Left renal cortex interstitium (tissue), 4 donors: ENCODE measurements at places on chromosomes 6 and 20.

GRCh38 chr6:135243871-135244796, 63.0 kb downstream of the MYB start:
- DNase-seq, result no peak

GRCh38 chr6:169240125-169240524, 13.5 kb downstream of the THBS2 start:
- no peak for DNase-seq

- DNase-seq, result no peak
Measured at GRCh38 chr6:14622085-14622484, 504.5 kb downstream of the CD83 start.

- no peak for DNase-seq
Measured at GRCh38 chr6:39086294-39086693, 28.7 kb downstream of the SAYSD1 start.

GRCh38 chr6:14200047-14200446, 82.5 kb downstream of the CD83 start:
- DNase-seq, result no peak

GRCh38 chr20:34872622-34873224, at the start of gene GGT7:
TSS of gene GGT7 (minus strand) at chr20:34872856. CDS start at chr20:34872815, 41 bp downstream.
- peak; percentile 23 for DNase-seq

- no peak for DNase-seq
Measured at GRCh38 chr6:166596776-166597507, 10.5 kb upstream of the RAMACL start.

GRCh38 chr6:6930223-6930880, 177.4 kb upstream of the RREB1 start:
- DNase-seq, result no peak

DNA sequence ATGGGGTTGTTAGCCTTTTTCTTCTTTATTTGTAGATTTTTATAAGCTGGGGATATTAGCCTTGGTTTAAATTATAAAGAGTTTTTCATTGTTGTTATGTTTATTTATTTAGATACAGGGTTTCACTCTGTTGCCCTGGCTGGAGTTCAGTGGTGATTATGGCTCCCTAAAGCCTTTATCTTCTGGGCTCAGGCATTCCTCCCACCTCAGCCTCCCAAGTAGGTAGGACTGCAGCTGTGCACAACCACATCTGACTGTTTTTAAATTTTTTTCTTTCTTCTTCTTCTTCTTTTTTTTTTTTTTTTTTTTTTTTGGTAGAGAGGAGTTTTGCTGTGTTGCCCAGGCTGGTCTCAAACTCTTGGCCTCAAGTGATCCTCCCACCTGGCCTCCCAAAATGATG, 80.9 kb downstream of the UBE3D start:
- DNase-seq, result no peak

GRCh38 chr6:27889275-27889627, 22.9 kb downstream of the OR2B2 start:
- no peak for DNase-seq

- no peak for DNase-seq
Measured at GRCh38 chr6:125312478-125312877, 10.7 kb upstream of the HDDC2 start.

DNA sequence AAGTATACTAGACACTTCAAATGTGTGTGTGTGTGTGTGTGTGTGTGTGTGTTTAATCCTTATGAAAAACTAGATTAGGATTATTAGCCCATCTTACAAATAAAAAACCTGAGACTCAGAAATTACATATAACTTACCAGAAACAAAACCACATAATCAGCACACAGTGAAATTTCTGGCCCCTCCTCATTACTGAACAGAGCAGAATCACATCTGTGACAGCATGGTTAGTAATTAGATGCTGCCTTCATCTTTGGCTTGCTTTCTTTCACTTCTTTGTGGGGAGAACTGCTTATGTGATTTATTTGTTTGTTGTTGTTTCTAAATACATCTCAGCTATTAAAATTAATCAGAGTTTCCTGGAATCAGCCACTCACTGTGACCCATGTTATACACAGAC, 267.1 kb downstream of the TENT5A start:
- no peak for DNase-seq

DNA sequence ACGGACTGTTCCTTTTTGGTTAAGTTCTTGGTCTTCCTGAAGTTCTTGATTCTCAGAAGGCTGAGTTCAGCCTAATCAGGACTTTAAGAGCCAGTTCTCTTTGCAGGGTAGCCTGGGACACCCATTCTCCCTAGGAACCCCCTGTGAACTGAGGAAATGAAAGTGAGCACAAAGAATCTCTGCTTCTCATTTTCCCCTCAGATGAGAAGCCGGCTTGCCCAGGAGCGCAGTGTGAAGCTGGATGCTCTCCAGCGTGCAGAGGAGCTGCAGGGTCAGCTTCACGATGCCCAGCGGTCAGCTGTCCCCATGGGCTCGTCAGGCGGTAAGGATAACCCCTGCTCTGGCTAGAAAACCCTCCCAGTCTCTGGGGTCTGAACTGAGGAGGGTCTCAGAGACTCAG, 34.0 kb downstream of the CD164 start:
- DNase-seq, result no peak

GRCh38 chr20:57450419-57450818, 59.2 kb downstream of the RBM38 start:
- DNase-seq, result no peak

GRCh38 chr6:170137176-170137891, 153.5 kb downstream of the DLL1 start:
- no peak for DNase-seq

- no peak for DNase-seq
Measured at GRCh38 chr20:32970115-32970972, 33.9 kb downstream of the SUN5 start.

GRCh38 chr6:135853986-135854385, 2.5 kb downstream of the PDE7B start:
- no peak for DNase-seq

DNA sequence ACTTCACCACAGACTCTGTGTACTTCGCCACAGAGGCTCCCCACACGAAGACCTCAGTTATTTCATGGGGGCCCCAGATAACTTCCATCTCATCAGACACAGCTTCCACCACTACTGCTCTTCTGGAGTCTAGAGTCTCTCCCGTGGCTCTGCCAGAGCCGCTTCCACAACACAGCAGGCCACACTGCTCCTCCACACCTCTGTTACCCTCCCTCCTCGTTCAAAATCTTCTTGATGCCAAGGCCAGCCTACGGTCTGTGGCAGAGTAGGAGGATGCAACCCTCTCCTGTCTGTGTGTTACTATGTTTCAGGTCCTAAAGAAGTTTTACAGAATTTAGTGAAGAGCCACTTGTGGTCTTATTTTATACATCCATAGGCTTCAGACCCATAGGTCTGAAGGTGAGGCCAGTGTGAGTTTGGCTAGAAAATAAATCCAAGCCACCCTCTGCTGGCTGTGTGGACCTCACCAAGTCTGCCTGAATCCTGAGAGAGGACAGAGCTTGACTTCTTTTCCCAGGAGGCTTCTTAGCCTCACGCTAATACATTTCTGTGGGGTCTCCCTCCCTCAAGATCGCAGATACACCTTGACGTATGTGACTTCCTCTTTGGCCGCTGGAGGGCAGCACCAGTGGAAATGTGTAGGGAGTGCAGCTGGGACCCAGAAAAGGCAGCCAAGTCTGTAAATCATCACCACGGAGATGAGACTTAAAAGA, 197.7 kb downstream of the FAXC start:
- DNase-seq, result no peak

- no peak for DNase-seq
Measured at GRCh38 chr20:5080384-5080877, 39.3 kb downstream of the PCNA start.

DNA sequence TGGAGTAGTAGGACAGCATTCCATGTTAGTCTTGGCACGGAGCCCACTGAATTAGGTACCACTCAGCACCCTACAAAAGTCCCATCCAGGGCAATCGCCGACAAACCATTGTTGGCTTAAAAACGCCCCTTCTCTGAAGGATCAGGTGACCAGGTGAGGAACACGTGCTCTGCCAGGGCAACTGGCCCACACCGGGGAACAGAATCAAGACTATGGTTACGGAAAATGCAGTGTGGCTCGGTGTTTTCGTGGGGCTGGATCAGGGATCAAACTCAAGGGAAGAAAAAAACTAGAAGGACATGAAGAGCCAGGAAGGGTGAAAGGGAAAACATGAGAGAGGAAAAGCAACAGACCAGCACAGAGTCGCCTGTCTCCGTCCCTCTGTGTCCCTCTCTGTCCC, 177.8 kb upstream of the ARID1B start:
- no peak for DNase-seq

- DNase-seq, result no peak
Measured at GRCh38 chr20:3210346-3210745, 1.0 kb downstream of the ITPA start.

DNA sequence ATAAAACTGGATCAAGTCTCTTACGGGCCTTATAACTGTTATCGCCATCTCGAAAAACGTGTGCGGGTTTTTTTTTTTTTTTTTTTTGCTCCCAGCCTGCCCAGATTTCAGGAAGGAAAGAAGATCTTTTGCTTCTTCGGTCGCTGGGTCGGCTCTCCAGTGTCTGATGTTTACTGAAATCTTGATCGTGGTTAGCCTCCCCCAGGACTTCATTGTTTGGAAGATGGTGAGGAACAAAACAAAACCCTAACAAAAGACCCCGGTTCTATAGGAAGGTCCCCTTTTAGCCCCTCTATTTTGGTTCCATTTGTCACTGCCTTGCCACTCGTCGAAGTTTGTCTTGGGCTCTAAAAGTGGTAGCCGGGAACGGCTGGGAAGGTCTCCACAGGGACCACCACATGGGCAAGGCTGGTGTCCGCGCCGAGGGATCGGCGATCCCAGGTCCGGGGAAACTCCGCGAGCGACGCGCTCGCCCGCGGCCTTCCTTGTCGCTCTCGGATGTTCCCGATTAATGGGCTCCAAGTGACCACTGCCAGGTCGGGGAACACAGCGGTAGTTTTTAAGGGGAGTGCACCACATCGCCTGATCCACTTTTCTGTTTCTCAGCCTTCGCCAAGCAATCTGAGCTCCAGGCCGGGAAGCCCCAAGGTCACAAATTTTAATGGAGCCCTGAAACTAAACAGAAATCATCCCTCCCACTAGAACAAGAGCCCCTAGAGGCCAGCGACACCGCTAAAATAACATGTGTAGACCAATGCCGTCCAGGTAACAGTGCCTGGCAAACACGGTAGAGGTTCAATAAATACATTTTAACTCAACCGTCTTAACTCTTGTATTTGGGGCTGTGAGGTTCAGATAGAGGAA, 27.0 kb downstream of the TRIM27 start:
- DNase-seq, result peak; percentile 75
